ENCODE measurements at places on chromosomes 1 and 21.

DNA sequence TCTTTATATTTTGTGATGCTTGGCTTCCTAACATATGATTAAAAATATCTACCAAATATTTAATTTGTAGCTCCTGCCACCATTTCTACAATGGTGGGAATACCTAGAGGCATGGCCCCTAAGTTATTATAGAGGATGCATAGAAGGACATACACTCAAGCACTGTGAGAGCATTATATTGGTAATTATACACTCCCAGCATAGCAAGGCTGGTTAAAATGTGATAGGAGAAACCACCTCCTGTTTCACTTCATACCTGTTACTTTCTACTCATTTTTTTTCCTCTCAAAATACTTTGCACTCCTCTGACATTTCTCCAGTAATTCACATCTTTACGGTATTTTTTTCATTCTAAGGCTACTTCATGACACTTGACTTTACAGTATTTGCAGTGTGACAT is 92.9 kb downstream of the HS2ST1 start:
- DNase-seq: no peak

GRCh38 chr21:38822778-38823238 is 17.1 kb downstream of the ETS2 start:
- no peak for DNase-seq

DNA sequence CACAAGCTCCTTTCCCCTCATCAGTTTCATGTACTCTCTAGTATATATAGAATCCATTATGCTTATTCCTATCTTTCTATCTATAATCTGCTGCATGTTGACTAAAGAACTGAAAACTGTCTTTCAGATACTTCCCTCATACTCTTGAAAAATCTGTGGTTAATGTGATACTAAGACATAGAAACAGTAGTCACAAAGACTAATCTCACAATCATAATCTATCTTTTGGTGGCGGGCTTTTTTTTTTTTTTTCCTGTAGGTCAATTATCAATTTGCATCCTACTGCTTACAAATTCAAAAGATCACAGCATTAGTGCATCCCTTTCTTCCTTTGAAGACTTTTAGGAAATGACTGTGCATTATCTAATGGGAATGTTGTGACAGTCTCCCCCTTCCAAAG is 4.7 kb downstream of the UBR4 start:
- no peak for DNase-seq

DNA sequence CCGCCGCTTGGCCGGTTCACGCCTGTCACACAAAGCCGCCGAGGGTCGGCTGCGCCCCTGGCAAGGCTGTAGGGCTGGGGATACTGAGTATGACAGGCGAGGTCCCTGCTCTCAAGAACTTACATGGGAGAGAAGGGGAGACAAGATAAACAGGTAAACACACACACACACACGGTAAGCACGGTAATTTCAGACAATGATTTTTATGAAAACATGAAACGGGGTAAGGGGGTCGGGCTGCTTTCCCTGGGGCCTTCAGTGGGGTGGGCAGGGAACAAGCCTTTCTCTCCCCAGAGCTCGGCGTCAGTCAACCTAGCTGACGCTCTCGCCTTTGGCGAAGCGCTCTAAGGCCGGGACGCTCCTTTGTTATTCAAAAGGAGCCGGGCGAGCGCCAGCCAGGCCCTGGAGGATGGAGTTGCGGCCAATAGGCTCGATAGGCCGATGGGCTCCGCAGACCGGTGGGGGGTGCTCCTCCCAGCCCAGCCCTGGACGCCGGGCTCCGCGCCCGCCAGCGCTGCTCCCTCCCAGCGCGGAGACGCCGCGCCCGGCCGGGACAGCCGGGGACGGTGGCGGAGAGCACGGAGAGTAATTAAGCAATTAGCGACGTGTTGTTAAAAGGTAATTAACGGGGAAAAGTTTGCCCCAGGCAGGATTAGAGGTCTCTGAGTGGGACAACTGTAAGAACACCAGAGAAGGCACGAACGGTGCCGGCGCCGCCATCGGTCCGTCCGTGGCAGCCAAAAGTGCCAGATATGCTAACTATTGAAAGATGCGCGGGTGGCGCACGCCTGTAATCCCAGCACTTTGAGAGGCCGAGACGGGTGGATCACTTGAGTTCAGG is 950 bp upstream of the INKA2 start:
- no peak for DNase-seq

- DNase-seq: no peak
Observed at GRCh38 chr1:169261884-169262283, 105.7 kb downstream of the NME7 start.

- no peak for DNase-seq
Observed at GRCh38 chr1:201511941-201512539, 5.1 kb upstream of the CSRP1 start.

DNA sequence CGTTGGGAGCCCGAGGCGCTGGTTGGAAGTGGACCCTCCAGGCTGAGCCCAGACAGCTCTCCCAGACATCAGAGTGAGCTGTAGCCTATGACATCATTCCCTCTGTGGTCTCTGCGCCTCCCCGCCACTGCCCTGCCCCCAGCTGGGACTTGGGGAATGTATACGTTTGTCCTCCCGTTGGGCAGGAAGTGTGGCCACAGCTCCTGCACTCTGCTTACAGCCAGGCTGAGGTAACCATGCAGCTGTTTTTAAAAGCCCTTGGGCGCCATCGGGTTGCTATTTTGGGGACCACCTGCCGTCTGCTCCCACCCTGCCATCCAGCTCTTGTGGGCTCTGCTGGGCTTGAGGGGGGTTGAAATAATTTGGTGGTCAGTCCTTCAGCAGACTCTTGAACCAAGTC is 7.8 kb downstream of the VASH2 start:
- peak; percentile 31 for DNase-seq

DNA sequence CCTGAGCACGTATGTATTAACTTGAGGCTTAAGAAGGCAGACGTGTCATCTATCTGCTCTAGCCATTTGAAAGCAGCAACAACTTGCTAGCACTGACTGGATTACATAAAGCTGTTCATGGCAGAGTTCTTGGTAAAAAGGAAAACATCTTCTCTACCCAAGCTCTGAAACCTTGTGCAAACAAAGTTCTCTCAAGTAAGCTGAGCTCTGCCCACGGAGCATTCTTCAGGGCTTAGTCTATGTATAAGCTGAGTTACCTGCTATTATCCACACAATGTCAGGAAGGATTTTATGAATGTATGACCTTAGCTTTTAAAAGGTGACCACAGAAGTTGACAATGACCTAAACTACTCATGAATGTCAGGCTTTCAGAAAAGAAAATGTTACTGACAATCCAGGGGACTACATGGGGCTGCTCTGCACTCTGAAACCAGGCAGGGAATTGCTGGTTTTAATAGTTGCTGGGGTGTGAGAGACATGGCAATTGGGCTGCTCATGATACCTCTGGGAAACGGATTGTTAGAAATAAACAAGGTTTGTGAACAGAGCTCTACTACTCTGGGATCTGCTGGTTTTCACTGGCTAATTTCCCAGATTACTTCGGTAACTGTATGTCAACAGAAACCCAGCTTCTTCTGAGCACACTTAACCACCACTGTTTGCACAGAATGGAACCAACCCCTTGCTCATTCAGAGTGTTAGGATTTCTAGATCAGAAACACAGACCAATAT is 29.6 kb upstream of the CCN1 start:
- peak; percentile 91 for DNase-seq

DNA sequence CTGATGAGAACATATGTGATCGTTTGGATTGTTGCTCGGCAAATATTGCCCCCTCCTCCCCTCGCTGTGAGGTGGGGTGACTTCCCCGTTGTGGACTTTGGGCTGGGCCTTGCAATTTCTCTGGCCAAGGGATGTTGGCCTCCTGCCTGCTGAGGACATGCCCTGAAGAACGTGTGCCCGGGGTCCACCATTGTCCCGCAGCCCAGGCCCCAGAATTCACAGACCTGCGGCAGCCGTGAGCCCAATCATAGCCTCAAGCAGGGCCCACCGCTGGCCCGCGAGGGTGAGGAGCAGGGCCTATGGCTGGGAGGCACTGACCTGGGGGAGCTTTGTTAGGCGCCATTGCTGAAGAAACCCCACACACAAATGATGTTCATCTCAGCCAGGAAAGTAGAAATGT is 58.3 kb upstream of the ACTRT2 start:
- DNase-seq: no peak

DNA sequence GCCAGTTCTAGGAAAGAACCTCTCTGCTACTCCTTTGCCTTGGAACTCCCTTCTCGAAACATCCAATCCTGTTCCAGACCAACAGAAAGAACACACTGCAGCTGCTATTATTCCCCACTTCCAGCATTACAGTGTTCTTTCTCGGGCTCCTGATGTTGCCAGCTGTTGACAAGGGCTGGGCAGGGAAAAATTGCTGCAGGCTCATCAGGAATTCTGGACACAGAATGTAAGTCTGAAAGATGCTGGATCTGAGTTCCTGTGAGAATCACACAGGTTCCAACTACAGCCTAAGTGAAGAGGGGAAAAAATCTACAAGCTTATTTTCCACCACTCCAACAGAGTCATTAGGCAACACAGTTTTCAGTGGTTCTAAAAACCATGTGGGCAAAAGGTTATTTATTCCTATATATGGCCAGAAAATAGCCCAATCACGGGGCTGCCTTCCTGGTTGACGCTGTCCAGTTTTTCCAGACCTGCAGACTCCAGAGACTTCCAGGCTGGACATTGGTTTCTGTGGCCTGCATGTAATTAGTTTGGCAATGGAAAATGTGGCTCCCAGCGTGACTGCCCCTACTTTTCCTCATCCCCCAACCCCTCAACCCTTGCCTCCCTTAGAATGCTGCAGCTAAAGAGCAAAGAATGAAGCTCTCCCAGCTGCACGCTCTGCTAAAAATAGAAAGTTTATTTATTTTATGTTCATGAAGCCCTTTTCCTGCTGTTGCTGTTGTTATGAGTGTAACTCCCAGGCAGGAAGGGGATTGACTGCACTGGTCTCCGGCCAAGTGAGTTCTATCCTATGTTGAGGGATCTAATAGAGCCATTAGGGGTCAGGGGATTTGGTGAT is 8.3 kb upstream of the KIAA0040 start:
- DNase-seq: no peak

- peak; percentile 28 for DNase-seq
Observed at GRCh38 chr1:236608930-236609726, 4.8 kb upstream of the HEATR1 start.

DNA sequence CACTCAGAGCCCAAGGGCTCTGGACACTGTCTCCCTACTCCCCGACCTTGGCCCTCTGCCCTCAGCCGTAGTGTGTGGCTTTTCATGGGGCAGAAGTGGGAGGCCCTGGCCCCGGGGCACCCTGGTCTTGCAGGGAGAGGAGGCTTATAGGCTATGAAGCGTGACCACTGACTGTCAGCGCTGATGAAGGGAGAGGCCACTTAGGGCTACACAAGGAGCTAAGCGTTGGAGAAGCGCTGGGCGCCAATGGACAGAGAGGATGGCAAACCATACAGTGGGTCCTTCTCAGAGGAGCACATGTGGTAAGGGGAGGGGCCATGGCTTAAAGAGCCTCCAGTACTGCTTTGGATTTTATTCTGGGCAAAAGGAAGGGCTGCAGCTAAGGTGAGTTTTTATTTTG is 7.9 kb downstream of the CRABP2 start:
- DNase-seq: peak; percentile 42

DNA sequence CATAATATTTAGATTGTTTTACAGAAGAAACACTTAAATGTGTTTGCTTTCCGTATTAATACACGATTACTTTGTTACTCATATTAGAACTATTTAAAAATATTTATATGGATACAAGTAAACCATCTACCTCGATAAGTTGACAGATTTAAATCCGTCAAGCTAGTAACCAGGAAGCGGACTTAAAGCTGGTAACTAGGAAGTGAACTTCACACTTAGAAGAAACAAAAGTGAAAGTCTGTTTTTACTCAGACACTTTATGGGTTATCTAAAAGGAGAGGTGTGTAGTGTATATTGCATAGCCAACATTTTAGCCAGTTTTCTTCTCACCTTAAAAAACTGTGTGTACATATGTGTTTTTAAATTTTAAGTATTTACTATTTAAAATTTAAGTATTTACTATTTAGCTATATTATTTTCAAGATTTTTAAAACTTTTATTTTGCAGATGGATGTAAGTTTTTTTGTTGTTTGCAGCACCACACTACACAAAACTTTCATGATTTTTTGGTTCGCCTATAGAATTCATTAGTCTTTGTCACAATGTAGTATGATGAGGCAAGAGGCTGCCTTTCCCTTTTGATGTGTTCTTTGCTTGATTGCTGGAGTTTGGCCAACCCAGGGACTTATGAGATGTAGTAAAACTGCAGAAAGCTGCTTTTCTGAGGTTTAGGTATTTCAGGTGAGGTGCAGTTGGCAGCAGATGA is 2.7 kb downstream of the USP25 start:
- DNase-seq: peak; percentile 75

GRCh38 chr1:24315391-24315790 is 3.8 kb upstream of the GRHL3 start:
- DNase-seq: no peak

GRCh38 chr1:3244025-3244926 is 175.3 kb downstream of the PRDM16 start:
- DNase-seq: no peak

- no peak for DNase-seq
Observed at GRCh38 chr1:240014051-240014450, 77.6 kb upstream of the FMN2 start.

- DNase-seq: no peak
Observed at GRCh38 chr1:231039161-231040018, 664 bp downstream of the FAM89A start.

- DNase-seq: no peak
Observed at GRCh38 chr1:204370176-204370575, 10.4 kb upstream of the PLEKHA6 start.

DNA sequence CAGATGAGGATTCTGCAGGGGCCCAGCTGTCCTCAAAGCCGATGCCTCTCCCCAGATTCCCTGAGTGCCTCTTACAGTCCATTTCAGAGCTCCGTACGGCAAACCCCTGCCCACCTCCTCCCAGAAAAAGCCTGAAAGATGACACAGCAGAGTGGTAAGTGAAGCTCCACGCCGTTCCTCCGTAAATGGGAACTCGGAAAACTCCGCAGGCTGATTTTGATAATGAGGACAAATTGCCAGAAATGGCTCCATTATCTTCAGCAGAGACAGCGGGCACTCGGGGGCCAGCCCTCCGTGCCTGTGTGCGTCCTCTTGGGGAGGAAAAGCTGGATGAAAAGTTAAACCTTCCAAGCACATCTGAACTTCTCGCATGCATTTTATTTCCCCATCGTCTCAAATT is 81.1 kb downstream of the NPHP4 start:
- no peak for DNase-seq

DNA sequence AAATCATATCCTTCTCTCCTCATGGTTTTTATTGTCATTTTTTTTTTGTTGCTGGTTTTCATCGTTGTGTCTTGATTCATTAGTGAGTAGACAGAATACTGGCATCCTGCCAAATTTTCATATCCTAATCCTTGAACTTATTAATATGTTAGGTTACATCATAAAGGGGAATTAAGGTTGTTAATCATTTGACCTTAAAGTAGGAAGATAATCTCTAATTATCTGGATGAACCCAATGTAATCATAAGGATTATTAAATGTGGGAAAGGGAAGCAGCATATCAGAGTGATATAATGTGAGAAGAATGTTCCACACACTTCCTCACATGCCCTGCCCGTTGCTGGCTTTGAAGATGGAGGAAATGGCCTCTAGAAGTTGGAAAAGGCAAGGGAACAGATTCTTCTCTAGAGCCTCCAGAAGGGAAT is 299.7 kb downstream of the HMCN1 start:
- peak; percentile 24 for DNase-seq

All from RCC 7860 (cell line).